ENCODE measurements at places on chromosomes 2 and 18.

DNA sequence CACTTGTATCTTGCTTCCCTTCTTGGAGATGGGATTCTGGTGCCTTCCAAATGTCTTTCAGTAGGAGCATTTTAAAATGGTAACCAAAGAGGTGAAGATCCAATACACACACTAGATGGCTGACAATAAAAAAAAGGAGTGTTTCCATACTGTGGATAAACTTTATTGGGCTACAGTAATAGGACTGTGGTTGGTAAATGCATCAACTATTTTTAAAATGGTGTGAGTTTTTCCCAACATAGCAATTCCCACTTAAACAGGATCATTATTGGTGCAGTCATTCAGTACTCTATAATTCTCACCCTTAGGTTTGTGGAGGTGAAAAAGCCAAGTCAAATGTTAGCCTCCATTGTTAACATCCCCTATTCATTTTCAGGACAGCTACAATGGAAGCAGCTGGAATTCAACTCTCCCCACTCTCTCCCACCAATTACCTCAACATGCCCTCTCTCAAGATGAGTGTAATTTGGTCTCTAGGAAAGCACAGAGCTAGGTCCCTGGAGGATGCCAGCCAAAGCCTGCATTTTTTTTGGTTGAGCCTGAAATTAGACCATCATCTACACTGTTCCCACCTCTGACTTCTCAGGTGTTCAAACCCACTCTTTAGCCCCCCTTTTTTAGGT is 273.3 kb downstream of the TCF4 start:
- DNase-seq: no peak

GRCh38 chr2:111676291-111676822 is 207.6 kb downstream of the ANAPC1 start:
- DNase-seq: no peak

- DNase-seq: no peak
These were observed 443.5 kb upstream of the SLC14A2 start for GRCh38 chr18:45171679-45172191.

DNA sequence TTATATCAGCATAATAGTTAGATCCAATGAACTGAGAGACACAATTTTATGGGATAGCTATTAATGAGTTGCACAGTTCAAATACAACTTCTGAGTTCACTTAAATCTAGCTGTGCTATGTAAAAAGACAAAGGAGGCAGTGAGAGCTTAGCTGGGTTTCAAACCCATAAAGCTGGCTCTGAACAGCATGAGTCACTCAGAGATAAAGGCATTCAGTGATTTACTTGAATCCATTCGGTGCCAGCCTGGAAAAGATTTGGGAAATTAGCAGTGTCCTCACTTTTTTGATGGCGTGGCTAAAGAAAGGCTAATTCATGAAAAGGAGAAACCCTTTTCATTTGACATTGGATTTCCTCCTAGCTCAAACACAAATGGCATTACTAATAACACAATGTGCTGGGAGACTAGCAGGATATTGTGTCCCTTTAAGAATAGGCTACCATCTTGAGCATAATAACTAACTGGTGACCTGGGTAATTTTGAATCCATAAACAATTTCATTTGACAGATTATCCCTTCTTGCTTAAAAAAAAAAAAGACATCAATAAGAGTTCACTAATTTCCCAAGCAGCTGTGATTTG is 98.4 kb upstream of the NEUROD1 start:
- no peak for DNase-seq

- DNase-seq: no peak
These were observed 49.0 kb upstream of the TMEM247 start for GRCh38 chr2:46430413-46430812.

DNA sequence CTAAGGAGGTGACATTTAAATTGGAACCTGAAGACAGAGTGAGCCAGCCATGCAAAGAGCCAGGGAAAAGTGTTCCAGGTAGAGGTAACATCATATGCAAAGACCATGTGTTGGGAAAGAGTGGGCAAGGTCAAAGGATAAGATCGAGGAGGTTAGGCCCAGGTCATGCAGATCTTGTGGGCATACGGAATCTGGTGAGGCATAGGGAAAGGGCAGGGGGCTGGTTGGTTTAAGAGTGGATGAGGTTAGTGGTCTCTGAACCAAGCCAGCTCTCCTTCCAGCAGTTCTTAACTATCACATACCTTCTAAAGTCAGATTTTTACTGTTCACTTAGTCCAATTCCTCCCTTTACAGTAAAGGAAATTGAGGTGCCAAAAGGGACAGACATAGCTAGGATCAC is 3.0 kb downstream of the ANKRD53 start:
- no peak for DNase-seq
